Hematopoietic multipotent progenitor cell treated with erythropoietin and hydrocortisone succinate and interleukin-3 and kit ligand, for 8 days (in vitro differentiated cells): ENCODE measurements at places on chromosomes 3 and 15.

DNA sequence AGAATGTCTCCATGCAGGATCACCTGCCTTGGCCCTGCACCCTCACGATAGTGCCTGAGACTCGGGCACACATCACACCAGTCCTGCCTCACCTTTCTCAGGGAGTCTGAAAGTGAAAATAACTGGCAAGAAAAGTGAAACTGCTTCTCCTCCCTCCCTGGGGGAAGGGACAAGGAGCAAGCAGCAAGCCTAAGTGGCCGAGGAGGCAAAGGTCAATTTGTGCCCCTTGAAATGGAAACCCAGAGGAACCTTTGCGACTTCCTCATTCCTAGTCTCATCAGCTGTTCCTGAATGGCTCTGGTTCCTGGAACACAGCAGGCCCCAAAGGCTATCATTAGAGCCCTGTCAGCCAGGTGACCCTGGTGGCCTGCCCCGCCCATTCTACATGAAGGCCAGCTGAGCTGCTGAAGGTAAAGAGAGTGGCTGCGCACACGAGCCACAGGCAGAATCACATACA is 28.0 kb upstream of the SLCO2A1 start:
- DNase-seq: no peak

- no peak for DNase-seq
Observed at GRCh38 chr15:68431792-68432401, at the start of gene ITGA11. Gene ITGA11 (minus strand): TSS chr15:68432163. CDS start chr15:68432066, 97 bp downstream.

DNA sequence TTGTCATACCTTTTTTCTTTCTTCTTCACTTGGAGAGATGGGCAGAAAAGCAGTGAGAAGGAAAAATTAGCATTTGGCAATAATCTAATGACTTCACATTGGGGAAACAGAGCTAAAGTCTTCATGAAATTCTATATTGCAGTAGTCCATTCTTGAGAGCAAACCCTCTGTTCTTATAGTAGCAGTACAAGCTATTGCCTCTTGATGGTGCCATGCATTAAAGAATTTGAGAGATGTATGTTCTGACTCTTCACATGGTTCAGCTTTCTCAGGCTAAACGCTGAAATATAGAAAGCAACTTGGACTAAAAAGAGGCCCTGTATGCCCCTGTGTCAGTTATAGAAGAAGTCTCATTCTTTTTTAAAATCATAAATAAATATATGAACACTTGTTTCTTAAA is 36.0 kb downstream of the PHLDB2 start:
- peak; percentile 47 for DNase-seq

GRCh38 chr3:96863129-96863740 is 48.8 kb downstream of the EPHA6 start:
- peak; percentile 49 for DNase-seq

- DNase-seq: no peak
Observed at GRCh38 chr3:123301331-123302184, 99.8 kb downstream of the SEC22A start.

DNA sequence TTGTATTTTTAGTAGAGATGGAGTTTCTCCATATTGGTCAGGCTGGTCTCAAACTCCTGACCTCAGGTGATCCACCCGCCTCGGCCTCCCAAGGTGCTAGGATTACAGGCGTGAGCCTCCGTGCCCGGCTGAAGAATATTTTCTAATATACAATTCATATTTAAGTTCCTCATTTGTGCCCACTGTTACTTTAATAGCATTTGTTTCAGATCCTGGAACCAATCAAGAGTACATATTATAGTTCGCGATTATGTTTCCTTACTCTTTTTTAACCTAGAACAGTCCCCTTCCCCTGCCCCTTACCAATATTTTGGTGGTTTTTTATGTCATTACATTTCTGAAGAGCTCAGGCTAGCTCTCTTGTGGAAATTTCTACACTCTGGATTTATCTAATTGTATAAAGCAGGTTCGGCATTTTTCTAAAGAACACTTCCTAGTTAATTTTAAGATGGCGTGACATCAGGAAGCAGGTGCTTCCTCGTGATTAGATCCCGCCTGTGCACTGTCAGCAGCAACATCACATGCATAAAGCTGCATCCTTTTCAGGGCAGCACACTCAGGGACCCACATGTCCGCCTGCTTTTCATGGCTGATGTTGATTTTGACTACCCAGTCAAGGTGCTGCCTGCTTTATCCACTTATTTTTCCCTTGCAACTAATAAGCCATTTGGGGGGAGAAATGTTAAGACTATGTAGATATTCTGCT is 88.7 kb upstream of the EPHB3 start:
- DNase-seq: peak; percentile 87

DNA sequence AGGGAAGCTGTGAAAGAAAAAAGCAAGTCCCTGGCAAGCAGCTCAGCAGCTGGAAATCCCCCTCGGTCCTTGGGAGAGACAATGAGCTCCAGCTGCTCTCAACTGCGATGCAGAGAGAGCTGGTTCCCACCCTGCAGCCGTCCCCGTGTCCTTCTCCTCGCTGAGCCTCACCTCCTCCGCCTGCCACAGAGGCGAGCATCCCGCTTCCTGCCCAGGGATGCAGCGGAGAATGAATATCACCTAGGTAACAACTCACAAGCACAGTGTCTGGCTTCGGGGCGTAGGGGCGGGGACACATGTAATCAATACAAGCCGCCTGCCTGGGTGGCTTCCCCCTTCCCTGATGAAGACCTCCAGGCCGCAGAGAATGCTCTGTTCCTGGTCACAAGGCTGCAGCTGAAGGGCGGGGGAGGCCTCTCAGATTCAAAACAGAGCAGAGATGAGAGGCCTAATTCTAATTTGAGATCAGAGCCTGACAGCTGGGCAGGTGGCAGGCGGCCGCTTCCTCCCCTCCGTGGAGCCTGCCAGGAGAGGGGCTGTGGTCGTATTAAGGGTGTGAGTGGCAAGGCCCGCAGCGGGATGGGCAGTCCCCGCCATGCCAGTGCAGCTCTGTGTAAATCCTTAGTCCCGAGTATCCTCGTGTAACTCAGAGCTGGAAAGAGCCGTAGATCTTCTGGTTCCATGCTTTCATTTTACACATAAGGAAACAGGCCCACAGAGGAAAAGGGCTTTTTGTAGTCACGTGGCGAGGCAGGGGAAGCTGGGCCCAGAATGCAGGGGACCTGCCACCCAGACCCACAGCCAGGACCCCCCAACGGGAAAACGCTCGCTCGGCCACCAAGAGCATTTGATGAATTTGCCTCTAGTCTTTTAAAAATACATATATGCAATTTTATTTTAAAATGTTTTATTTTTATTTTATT is 24.3 kb downstream of the ZDHHC19 start:
- peak; percentile 82 for DNase-seq

GRCh38 chr15:81813215-81813614 is 232.6 kb downstream of the MEX3B start:
- DNase-seq: no peak

- DNase-seq: no peak
Observed at GRCh38 chr3:89300981-89301380, 193.6 kb downstream of the EPHA3 start.

DNA sequence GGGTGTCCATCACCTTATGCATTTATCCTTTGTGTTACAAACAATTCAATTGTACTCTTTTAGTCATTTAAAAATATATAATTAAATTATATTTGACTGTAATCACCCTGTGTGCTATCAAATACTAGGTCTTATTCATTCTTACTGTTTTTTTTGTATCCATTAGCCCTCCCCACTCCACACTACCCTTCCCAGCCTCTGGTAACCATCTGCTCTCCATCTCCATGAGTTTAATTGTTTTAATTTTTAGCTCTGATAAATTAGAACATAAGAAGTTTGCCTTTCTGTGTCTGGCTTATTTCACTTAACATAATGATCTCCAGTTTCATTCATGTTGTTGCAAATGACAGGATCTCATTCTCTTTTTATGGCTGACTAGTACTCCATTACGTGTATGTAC is 16.8 kb downstream of the C3orf20 start:
- no peak for DNase-seq

DNA sequence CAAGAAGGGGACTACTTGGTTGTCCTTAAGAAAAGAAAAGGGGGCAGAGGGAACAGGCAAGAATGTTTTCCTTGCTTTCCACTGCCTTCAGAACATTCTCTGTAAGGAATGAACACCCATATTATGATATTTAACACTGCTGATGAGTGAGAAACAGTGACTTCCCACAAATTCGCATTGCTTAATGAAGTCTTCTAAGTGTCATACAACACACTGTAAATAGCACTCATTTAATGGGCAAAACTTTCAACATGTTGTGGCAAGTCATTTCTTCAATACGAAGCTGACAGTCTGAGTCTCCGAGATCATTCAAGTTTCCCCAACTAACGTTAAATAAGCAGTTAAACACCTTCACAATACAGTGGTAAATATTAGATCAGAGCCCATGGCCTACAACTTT is 464.4 kb downstream of the SHQ1 start:
- no peak for DNase-seq

- no peak for DNase-seq
Observed at GRCh38 chr3:67289626-67290025, 291.5 kb downstream of the KBTBD8 start.

GRCh38 chr3:31268868-31269267 is 263.9 kb upstream of the STT3B start:
- peak; percentile 49 for DNase-seq

GRCh38 chr3:128432971-128433836 is 33.5 kb downstream of the DNAJB8 start:
- DNase-seq: no peak

GRCh38 chr3:72319194-72320094 is 528.8 kb downstream of the SHQ1 start:
- DNase-seq: peak; percentile 76

- no peak for DNase-seq
Observed at GRCh38 chr3:51057121-51057520, 328.0 kb upstream of the MANF start.

DNA sequence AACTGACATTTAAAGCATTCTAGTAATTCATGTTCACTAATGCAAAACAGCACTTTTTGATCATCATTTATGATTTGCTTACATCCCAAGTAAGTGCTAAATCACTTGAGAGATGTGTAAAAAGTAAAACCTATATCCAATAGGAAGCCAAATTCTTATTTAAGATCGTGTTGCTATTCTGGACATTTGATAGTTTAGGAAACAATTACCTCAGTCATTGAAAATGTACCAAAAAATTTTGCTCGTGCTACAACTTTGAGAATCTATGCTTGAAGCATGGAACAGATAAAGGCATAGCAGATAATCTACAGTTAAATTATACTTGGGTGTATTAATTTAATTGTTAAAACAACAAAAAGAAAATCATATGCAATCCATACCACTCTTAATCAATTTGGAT is 571.6 kb upstream of the NR2F2 start:
- DNase-seq: no peak

DNA sequence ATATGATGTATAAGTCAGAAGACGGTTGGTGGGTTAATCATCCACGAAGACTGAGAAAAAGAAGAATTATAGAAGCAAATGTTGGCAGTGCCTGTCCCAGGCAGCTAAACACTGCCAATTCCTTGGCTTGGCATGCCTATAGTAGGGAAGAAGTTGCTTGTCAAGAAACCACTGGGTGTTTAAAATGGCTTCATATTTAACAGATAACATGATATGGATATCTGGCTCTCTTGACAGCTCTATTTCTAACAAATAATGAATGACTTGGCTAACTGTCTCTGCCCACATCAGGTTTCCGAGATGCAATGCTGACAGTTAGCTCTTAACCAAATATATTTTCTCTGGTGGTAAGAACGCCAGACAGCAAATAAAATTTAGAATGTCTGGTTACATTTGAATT is 341.7 kb upstream of the KCNMB2 start:
- DNase-seq: no peak

DNA sequence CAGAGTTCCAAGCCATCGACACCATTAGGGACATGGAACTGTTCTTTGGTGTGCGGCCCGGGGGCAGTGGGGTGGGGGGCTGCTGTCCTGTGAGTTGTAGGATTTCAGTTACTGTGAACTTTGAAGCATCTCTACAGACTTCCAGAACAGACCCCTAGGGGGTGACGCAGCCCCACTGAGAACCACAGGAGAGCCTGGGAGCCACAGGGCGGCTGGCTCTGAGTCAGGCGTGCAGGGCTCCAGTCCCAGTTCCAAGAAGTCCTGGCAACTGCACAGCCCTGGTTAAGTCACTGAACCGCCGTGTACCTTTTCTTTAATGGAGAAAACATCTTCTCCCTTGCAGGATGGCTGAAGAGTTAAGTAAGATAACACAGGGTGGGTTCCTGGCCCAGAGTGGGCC is 23.5 kb upstream of the LRTM1 start:
- peak; percentile 7 for DNase-seq

GRCh38 chr15:38192496-38192895 is 60.1 kb upstream of the SPRED1 start:
- no peak for DNase-seq

DNA sequence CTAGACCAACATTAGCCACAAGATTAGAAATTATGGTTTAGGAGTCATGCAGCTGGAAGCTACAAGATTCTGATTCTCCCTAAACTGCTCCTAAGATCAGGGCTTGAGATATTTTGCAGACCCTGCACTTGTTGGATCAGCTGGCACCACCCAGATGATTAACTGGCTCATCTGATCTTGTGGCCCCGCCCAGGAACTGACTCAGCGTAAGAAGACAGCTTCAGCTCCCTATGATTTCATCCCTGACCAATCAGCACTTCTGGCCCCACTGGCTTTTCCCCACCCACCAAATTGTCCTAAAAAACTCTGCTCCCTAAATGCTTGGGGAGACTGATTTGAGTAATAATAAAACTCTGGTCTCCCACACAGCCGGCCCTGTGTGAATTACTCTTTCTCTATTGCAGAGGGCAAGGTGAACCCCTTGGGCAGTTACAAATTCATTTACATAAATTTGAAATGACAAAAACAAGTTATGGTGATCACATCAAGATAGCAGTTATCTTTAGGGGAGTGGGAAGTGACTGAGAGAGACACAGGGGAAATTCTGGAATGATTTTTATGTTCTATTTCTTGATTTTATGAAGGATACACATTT is 76.5 kb downstream of the CD200R1L start:
- DNase-seq: peak; percentile 69

GRCh38 chr3:149188494-149188893 is 33.1 kb downstream of the CP start:
- DNase-seq: no peak

- no peak for DNase-seq
Observed at GRCh38 chr3:20280257-20280656, 94.3 kb upstream of the SGO1 start.

DNA sequence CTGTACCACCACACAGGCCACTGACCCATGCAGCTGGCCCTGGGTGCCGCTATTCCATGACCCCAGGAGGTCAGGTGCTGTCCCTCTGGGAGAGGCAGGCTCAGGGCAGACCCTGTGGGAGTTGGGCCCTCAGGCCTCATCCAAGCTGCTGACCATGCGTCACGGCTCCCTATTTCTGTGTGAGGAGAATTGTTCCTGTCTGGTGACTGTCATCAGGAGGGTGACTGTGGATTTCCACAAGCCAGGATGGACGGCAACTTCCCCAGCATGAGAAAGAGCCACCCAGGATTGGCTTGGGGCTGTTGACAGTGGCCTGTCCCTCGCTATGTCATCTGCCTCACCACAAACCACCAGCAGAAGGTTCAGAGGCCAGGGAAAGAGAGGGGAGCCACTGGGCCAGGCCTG is 41.4 kb downstream of the ZDHHC19 start:
- DNase-seq: no peak

DNA sequence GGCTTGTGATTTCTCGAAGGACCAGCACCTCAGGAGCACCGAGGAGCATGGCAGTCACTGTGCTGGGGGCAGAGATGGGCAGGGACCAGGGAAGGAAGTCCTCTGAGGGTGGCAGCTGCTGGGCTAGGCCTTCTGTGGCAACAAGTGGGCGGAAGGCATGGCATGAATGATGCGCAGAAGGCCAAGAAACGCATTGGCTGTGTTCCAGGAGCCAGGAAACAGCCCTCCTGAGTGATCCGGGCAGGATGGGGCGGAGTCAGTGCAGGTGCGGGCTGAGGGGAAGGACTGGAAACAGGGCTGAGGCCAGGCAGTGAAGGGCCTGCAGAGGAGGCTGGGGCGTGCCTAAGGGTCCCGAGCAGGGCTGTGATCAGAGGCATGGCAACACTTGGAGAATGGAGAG is 23.6 kb downstream of the MRPS11 start:
- DNase-seq: no peak
